ENCODE measurements at places on chromosomes 5 and 9.

- no peak for DNase-seq
Observed at GRCh38 chr9:120299785-120300184, 280.2 kb downstream of the CDK5RAP2 start.

DNA sequence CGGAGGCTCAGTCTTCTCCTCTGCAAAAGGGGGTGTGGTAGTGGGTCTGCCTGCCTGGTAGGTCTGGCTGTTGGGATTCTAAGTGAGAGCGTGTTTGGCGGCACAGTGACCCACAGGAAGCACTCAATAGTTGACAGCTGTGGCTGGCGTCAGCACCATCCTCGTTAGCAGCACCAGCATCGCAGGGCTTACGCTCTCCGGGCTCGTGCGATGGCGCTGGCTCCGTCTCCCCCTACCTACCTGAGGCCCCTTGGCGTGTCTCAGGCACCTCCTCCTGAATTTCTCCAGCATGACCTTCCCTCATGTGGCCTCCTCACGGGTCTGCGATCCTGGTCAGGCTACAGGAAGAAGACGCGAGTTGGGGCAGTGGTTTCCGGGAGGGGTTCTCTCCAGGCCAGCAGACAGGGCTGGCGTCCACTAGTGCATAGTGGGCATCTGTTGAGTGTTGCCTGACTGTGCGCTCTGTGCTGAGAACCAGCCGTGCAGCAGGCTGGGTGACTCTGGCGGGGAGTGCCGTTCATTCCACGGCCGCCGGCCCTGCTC is 66.9 kb downstream of the HMCN2 start:
- no peak for DNase-seq

DNA sequence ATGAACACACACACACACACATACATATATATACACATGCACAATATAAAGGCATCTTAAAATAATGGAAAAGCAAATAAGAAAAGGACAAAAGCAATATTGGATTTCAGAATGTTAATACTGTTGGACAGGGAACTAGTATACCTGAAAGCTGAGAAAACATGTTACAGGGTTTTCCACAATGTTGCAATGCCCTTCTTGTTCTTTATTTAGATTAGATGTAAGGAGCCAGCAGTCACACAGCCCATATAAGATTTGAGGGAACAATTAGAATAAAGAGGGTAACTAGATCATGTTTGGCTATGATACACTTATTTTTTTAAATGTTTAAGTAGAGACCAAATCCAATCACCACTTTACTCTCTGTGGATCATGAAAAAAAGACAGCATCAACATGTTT is 61.7 kb downstream of the SH3TC2 start:
- DNase-seq = no peak

- DNase-seq = no peak
Observed at GRCh38 chr5:179533907-179534306, 16.4 kb upstream of the RUFY1 start.

- DNase-seq = no peak
Observed at GRCh38 chr5:133114166-133114932, 62.5 kb downstream of the HSPA4 start.

DNA sequence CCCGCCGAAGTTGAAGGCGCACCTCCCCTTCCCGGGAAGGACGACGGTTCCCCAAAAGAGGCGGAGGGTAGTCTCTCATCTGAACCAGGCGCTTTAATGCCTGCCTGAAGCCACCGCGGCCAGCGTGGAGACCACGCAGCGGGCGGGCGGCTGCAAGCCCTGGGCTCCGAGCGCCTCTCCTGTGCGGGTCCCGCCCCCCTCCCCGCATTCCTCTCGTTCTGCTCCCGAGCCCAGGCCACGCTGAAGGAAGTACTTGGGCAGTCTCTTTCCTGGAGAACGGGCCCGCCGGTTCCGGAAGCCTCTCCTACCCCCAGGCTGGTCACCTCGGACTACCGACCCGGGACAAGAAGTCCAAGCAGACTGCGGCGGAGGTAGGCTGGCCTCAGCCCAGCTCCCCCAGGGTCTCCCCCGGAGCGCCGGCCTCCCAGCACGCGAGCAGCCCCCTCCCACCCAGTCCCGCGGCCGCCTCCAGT is 571 bp downstream of the PPIC start:
- no peak for DNase-seq

- no peak for DNase-seq
Observed at GRCh38 chr5:61582205-61582820, 250.3 kb downstream of the ZSWIM6 start.

GRCh38 chr9:71614409-71615010 is 153.8 kb downstream of the CEMIP2 start:
- DNase-seq = no peak

- DNase-seq = no peak
Observed at GRCh38 chr5:111774525-111774924, 17.5 kb upstream of the NREP start.

GRCh38 chr5:2634399-2635176 is 116.9 kb downstream of the IRX2 start:
- no peak for DNase-seq

DNA sequence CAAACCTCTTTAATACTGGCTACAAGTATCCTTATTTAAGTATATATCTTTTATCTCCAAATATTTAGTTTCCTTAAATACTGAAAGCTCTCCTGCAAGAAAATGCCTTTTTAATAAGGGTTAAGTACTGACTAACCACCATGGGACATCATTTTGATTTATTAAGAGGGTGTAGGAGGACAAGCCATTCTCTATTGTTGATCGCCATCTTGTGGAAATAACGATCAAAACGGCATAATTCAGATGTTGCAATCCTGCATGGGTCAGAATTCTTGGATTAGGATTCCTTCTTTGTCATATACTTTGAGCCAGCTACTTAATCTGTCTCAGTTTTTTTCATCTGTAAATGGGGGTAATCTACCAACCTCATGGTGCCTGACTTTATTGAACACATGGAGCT is 28.7 kb upstream of the C5orf46 start:
- no peak for DNase-seq

GRCh38 chr9:130364619-130365322 is 80.0 kb upstream of the ASS1 start:
- no peak for DNase-seq

GRCh38 chr5:89904442-89904841 is 505.1 kb downstream of the CETN3 start:
- DNase-seq = no peak

DNA sequence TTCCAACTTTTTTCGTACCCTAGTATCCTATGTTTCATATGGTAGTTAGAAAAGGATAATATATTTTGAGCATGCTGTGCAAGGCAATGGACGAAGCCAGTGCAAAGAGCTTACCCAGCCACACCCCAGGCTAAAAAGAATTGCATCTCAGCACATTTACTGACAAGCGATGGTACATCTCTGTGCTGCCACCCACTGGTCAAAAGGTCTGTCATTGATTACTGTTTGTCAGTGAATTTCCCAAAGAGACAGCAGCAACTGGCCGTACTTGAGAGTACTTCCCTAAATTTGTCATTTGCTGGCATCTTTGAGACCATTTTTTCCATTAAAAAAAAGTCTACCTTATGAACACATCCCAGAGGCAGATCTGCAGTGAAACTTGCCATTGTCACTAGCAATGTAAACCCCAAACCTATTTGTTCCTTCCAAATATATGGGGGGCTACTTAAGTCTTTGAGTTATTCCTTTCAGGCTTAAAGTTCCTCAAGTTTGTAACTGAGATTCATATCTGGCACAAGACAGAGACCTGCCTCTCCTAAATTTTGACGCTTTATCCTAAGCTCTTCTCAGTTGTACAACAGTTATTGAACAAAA is 184.3 kb downstream of the CTNND2 start:
- DNase-seq = no peak

DNA sequence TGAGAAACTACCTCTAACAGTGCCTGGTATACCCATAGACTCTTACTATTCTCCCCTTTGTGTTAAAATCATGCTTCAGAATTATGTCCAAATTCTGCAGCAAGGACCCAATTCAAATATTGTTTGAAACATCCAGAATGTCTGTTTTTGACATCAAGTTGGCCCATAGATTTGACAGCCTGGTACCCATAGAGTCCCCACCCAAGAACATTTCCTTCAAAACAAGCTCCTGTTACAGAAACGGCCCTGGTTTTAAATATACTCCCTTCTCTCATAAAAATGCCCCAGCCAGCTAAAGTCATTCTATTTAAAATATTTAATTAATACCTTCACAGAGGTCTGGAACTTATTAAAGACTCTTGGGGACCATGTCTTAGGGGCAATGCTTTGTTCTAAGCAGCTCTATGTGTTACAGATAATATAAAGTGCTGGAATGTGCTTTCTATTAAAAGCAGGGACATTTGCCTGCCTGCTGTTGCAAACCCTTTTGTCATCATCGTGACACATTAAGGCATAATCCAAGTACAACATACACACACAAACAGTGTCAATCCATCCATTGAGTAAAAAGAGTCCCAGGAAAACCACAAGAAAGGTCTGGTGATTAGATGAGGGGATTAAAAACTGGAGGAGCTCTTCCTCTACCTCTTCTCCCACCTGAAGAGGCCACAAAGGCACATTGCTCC is 321.7 kb downstream of the MLLT3 start:
- no peak for DNase-seq

GRCh38 chr5:151734064-151734408 is 24.4 kb downstream of the ATOX1 start:
- no peak for DNase-seq

GRCh38 chr9:21872696-21873095 is 70.3 kb downstream of the MTAP start:
- DNase-seq = no peak

- no peak for DNase-seq
Observed at GRCh38 chr5:89253666-89254352, 370.8 kb upstream of the MEF2C start.

- no peak for DNase-seq
Observed at GRCh38 chr5:127428748-127429147, 88.7 kb upstream of the PRRC1 start.

GRCh38 chr9:125460883-125461635 is 199.4 kb downstream of the GAPVD1 start:
- no peak for DNase-seq

DNA sequence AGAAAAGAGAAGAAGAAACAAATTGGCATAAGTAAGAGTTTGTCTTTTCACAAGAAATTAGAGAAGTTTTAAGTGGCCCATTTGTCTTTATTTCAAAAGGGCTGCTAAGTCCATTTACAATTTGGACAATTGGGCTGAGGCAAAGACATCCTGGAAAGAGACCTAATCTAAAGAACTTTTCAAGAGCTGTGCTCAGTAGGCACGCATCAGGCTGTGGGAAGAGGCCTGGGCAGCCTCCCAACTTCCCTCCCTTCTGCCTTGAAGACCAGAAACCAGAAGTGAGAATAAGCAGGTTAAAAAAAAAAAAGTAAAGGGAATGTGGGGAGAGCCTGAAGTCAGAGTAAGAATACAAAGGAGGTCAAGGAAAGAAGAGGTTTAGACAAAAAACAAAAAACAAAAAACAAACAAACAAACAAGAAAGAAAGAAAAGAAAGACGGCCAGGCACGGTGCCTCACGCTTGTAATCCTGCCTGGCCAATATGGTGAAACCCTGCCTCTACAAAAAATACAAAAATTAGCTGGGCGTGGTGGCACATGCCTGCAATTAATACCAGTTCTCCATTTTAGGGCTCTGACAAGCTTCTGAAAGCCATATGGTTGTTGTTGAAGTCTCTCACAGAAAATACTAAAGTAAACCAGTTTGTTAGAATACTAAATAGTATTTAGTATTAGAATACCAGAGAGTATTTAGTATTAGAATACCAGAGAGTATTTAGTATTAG is 48.0 kb upstream of the CEP78 start:
- no peak for DNase-seq

DNA sequence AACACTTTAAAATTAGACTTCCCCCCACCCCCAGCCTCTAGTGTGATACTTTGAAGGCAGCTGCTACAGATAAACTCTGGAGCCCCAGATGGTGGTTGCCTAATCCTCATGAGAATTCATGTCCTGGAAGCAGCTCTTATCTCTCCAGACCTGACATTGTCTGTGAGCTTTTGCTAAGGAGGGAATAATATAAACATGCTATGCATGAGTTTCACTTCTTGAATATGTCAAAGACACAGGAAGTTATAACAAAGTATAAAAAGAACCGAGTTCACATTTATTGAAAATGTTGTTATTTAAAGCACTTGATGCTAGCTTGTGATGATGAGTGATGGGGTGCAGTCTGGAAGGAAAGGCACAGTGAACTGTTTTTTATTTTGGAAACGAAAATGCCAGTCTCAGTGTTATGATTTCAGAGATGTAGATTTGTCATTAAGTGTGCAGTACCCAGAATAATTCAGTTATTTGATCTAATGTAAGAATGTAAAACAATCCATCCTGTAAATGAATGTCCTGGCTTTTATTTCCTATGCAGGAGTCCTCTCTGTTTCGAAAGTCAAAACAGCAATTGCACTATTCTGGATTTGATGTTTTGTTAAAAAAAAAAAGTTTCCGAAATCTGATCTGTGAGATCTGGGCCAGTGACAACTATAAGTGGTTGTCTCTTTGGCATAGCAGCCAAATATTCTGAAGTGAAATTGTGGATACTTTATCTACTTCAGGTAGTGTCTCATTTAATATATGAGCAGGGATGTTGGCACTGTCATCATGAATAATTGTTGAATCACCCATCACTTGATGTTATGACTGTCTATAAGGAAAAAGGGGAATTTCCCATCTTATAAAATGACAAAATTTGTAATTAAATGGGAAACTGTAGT is 77.0 kb downstream of the ZCCHC7 start:
- no peak for DNase-seq

- no peak for DNase-seq
Observed at GRCh38 chr5:147918101-147918685, 11.9 kb upstream of the C5orf46 start.

- DNase-seq = no peak
Observed at GRCh38 chr5:60455589-60455988, 244.4 kb downstream of the DEPDC1B start.

GRCh38 chr5:6365142-6365976 is 13.0 kb downstream of the MED10 start:
- DNase-seq = no peak

GRCh38 chr5:43123887-43124286 is 3.2 kb downstream of the ZNF131 start:
- no peak for DNase-seq

- DNase-seq = no peak
Observed at GRCh38 chr5:87400305-87400899, 12.3 kb downstream of the CCNH start.

DNA sequence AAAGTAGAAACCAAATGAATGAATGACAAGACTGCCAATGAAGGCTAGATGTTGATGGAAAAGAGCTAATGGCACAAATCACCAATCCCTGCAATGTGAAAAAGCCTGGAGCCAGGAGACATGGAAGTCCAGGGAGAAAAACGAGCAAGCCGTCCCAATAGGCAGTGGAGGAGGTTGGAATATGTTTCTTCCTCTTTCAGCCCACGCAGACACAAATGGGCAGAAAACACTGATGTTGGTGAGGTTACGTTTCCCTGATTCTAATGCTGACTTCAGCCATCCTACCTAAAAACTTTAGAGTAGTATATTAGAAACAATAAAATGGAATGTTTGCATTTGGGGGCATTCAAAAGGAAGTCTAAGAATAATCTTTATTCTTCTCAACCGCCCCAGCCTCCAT is 23.9 kb upstream of the KIF2A start:
- no peak for DNase-seq
